GM23338 (cell line): ENCODE measurements at places on chromosomes 7 and 10. TPM values are rescaled to one million over a fixed set of nuclear protein-coding genes. Genes with fewer than 3 reads are reported as not detected.

The TSPAN13 gene
- polyA plus RNA-seq = 40.9 and 42.5 TPM in 2 replicates

- DNase-seq = no peak
Observed at GRCh38 chr7:135964791-135965190, 12.4 kb downstream of the MTPN start.

DNA sequence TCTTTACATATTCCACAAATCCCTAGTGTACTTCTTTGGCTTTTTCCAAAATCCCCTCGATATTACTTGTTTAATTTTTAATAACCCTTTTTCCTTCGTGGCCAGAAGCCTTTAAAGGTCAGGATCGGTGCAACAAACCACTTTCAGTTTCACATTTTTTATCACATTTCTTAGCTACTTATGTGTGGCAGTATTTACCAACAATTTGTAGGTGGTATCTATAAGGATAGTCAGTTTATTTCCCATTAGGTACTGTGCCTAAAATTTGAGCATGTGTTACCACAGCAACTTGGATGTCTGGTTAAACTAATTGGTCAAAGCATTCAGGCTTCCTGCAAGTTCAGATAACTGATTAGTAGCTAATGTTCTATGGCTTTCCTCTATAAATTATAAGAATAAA lies 104.9 kb downstream of the CDK14 start:
- no peak for DNase-seq

DNA sequence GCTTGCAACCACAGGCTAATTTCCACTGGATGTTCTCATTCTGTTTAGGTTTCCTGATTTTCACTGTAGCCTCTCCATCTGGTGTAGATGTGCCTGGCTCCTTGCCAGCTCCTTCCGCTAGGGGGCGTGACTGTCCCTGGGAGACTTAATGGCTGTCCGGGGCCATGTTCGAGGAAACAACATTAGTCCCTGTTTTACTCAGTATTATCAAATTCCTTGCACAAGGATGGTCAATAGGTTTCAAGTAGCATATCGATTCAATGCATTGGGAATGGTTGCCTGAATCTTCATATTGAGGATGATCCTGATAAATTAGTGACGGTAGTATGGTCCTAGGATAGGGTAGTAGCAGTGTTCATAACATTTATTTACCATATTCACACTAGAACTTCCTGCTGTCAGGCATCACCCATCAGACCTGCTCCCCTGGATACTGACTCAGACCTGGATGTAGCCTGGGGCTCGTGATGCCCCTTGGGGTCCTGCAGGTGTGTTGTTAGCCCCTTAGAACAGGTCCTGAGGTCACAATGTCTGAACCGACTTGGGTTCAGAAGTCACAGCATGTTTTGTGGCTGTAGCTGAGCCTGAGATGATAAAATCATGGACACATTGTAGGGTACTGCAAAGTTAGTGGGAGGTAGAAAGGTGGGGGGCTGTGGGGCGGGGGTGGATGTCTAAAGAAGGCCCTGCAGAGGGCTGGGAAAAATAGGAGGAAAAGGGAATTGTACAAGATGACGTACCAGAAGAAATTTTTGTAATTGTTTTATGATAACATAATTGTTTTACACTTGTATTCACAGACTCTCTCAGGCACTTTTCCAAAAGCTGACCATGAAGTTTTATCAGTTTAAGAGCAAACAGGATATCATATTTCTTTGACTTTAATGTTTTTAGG lies 8.9 kb upstream of the EXOC6 start:
- peak; percentile 90 for DNase-seq

DNA sequence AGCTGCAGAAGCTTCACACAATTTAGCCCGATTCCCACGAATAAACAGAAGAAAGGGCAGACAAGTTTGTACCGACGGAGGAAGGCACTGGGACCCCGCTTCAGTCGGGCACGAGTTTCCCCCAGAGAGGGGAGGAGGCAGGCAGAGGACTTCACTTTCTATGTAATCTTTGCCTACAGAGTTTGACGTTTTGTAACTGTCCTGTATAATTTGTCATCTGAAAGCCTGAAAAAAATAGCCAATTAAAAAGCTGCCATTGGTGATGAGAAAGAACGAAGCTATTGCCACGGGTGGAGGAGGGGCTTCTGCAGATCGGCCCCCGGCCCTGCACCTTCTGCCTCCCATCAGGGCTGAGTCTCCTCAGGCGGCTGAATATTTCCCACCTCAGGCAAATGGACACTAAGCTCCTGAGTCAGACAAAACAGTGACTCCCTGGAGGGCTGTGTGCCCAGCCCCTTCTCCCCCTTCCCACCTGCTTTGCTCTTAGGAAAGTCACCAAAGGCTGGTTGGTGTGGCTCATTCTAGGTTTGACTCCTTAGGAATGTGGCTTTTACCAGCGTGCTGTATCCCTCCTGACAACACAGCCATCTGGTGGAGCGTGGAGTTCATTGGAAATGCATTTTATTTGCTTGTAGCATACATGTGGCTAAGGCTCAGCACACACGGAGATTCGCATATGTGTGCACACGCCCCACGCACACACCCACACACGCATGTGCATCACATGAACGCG lies 117.4 kb downstream of the VIPR2 start:
- no peak for DNase-seq
